ENCODE measurements at places on chromosomes 4 and X. TPM values are rescaled to one million over a fixed set of nuclear protein-coding genes. Genes with fewer than 3 reads are reported as not detected.

- no peak for DNase-seq
Observed at GRCh38 chrX:47222751-47223350, 4.4 kb downstream of the CDK16 start.

Gene ZDHHC15
- not detected for total RNA-seq

DNA sequence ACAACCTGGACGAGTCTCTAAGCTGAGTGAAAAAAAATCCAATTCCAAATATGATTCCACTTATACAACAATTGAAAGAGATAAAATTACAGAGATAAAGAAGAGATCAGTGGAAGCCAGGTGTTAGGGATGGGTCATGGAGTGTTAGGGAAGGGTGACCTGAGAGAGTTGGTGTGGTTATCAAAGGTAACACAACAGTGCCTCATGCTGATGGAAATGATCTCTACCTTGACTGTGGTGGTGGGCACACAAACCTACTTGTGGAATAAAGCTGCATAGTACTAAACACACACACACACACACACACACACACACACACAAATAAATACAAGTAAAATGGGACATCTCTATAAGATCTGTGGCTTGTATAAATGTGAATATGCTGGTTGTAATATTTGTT, 26.0 kb downstream of the BEND2 start:
- DNase-seq: no peak

DNA sequence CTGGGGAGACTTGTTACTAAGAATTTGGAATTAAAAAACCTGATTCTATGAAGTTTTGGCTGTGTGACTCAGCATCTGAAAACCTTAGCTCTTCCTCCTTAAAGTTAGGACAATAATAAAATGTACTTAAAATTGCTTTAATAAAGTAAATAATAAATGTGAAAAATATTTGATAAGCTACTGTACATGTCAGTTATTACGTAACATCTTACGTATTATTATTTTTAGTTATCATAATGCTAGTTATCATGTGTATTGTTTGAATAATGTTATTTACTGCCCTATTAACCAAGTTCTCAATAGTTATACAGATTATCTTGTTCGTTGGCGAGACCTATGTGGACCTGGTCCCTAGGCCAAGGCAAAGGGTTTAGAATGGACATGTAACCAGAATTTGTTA, 449.2 kb upstream of the ADGRL3 start:
- no peak for DNase-seq

Gene SLC6A14
- total RNA-seq: 83.7 TPM

- no peak for DNase-seq
Observed at GRCh38 chr4:89661173-89661899, 175.6 kb downstream of the SNCA start.

- no peak for DNase-seq
Observed at GRCh38 chr4:1960170-1960825, 48.5 kb downstream of the NELFA start.

- no peak for DNase-seq
Observed at GRCh38 chrX:115960440-115961084, 210.0 kb upstream of the AGTR2 start.

Gene EPHA5
- not detected for total RNA-seq

DNA sequence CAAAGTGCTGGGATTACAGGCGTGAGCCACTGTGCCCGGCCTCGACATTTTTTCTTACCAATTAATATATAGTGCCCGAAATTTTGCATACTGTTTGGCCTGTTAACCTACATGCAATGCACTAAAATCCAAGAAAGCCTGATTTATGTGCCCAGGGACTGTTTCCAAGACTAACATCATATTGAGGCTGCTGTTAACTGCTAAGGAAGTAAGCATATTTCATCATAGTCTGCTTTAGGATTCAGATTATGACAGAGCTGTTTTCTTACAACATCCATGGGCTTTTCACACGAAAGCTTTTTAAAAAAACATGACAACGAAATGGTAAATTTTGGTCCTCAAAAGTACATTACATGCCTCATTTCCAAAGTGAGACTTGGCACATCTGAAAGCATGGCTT, 84.4 kb downstream of the STOX2 start:
- DNase-seq: no peak

Gene NEUROG2
- total RNA-seq: not detected

GRCh38 chr4:1632109-1633104, 51.7 kb downstream of the FAM53A start:
- DNase-seq: no peak

Gene TCEAL2
- not detected for total RNA-seq

Gene DMRTC1B
- not detected for total RNA-seq

- no peak for DNase-seq
Observed at GRCh38 chrX:119151051-119151380, 23.4 kb upstream of the KIAA1210 start.

DNA sequence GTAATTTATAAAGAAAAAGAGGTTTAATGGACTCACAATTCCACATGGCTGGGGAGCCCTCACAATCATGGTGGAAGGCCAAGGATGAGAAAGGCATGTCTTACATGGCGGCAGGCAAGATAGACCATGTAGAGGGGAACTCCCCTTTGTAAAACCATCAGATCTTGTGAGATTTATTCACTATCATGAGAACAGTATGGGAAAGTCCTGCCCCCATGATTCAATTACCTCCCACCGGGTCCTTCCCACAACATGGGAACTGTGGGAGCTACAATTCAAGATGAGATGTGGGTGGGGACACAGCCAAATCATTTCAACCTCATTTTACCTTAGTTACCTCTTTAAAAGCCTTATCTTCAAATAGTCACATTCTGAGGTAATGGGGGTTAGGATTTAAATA, 30.9 kb upstream of the ELOVL6 start:
- DNase-seq: no peak

- DNase-seq: no peak
Observed at GRCh38 chrX:80216086-80216485, 201.5 kb downstream of the TBX22 start.

DNA sequence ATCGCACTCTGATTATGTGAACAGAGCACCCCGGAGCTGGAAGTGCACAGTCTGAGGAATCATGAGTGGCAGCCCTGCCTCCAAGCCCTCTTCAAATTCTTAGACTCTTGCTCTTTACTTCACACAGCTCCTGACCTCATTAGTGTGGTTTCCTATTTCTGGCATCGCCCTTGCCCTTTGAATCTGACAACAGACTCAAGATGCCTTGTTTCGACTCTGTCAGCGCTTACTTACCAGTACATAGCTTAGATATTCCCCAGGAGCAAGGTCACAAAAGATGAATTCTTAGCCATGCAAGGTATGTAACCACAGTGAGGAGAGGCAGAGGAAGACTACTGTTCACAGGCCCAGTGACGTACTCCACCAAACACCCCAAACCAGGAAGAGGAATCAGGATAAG, 167.2 kb downstream of the KDR start:
- no peak for DNase-seq

Gene GLRA3
- total RNA-seq: 0.12 TPM

DNA sequence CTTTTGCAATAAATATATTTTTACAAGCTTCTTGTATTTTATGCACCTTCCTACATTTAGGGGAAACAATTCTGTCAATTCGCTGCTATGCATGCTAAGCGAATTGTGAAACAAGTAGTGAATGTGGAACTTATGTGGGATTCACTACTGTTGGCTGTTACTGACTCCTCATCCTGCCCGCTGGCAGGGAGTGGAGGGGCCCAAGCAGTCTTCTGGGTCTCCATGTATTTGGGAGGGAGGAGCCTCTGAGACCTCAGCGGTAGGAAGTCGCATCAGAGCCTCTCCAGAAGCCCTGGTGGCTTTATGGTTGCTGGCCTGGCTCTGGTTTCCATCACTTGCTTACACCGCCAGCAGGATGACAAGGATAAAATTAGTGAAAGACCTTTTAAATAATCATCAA, 3.7 kb upstream of the SETD7 start:
- no peak for DNase-seq

Gene RS1
- not detected for total RNA-seq

DNA sequence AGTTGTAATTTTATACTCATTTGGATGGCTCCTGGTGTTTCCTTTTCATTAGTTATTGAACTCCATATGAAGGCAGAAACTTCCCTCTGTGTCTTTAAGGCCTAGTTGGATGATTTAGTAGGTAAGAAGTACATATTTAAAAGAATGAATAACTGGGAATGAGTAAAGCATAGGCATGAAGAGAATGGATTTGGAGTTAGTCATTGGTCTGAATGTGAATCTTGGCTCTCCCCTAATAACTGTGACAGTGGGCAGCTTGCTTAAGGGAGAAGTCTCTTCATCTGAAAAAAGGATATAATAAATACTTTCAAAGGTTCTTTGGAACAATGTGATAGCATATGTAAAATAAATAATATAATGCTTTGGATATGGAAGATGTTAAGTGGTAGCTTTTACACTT, 13.2 kb downstream of the SNX25 start:
- no peak for DNase-seq

Gene TMEM128
- total RNA-seq: 15.1 TPM

DNA sequence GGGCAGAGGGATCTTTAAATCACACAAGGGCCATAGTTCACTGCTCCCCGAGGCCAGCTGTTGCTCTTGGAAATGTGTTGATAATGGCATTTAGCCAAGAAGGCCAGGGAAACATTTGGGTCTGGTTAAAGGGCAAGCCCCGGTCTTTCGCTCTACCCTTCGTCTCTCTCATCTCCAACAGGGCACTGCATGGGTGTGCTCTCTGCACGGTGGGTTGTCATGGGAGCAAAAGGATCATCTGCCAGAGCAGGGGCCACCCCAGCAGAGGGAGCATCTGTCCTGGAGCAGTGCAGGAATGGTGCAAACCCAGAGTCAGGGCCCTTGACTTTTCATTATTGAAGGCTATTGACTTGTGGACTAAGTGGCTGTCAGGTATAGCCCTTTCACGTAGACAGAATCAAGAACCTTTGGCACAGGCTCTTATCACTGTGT, 22.7 kb upstream of the PGRMC2 start:
- peak; percentile 9 for DNase-seq

DNA sequence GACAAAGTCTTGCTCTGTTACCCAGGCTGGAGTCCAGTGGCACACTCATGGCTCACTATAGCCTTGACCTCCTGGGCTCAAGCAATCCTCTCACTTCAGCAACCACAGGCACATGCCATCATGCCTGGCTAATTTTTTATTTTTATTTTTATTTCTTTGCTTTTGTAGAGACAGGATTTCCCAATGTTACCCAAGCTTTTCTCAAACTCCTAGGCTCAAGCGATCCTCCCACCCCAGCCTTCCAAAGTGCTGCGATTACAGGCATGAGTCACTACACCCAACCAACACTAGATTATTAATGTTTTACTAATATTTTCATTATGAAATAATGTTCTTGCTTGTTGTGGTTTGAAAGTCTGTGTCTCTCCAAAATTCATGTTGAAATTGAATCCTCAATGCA, 5.2 kb upstream of the ACTRT1 start:
- no peak for DNase-seq

DNA sequence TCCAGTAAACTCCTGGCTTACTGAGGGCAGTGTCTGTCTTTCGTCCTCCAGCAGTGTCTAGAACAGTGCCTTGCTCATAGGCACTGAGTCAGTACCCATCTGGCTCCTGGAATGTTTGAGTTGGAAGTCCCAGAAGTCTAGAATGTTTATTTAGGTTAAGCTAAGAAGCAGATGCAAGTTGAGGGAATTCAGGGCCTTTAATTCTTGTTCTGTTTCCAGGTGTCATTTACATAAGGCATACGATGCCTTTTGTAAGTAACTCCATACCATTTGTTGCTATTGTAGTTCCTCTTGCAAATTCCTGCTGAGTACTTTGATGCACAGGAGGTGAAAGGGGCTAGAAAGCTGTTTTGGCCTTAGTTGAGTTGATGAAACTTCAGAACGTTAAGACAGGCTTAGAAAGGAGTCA, 22.2 kb downstream of the ARHGAP10 start:
- DNase-seq: no peak

Gene SPIN2A
- 1.6 TPM for total RNA-seq

DNA sequence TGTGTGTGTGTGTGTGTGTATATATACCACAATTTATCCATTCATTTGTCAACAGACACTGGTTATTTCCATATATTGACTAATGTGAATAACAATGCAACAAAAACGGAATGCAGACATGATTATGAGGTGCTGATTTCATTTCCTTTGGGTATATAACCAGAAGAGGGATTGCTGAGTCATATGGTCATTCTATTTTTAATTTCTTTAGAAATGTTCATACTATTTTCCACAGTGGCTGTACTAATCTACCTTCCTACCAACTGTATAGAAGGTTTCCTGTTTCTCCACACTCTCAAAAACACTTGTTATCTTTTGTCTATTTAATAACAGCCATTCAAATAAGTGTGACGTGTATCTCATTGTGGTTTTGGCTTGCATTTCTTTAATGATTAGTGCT, 269.9 kb downstream of the OPHN1 start:
- no peak for DNase-seq

Gene SGCB
- total RNA-seq: 10.4 TPM

Gene HAUS7
- 38.6 TPM for total RNA-seq

- no peak for DNase-seq
Observed at GRCh38 chr4:27087306-27088045, 226.8 kb downstream of the STIM2 start.

Gene PLS3
- total RNA-seq: 169 TPM

DNA sequence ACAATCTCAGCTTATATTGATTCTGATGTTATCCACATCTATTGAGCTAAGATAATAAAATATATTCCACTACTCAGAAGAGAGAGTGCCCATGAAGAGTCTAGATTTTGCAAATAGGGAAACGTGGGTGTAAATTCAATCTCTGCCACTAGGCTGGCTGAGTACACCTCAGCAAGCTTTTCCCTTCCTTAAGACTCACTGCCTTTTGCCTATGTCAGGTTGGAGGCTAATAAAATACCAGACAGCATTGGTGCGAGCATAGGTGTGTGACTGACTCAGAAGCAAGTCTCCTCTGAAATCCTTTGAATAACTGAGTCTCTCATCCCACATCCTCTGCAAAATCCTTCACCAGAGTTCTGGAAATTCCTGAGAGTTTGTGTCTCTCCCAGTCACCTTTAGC, 405.4 kb upstream of the CPEB2 start:
- no peak for DNase-seq

GRCh38 chrX:132114607-132115006, 13.2 kb downstream of the FRMD7 start:
- DNase-seq: no peak

DNA sequence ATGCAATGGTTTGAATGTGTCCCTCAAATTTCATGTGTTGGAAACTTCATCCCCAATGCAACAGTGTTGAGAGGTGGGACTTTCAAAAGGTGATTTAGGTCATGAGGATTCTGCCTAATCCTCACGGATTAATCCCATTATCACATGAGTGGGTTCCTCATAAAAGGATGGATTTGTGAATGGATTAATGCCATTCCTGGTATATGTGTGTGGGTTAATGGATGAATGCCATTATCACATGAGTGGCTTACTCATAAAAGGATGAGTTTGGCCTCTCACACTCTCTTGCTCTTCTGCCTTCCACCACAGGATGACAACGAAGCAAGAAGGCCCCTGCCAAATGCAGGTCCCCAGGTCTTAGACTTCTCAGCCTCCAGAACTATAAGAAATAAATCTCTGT, 30.5 kb upstream of the NEUROG2 start:
- no peak for DNase-seq

- DNase-seq: no peak
Observed at GRCh38 chr4:169530048-169530447, 82.3 kb downstream of the NEK1 start.

- no peak for DNase-seq
Observed at GRCh38 chr4:184498598-184498997, 24.2 kb upstream of the IRF2 start.
